ENCODE measurements at places on chromosomes 6 and 20. TPM values are rescaled to one million over a fixed set of nuclear protein-coding genes. Genes with fewer than 3 reads are reported as not detected.
A peak's percentile ranks its signal among the peaks of the same experiment; 100 is the strongest.

The NRSN1 gene
- total RNA-seq: not detected

GRCh38 chr20:23909390-23909789, 29.8 kb upstream of the CST5 start:
- DNase-seq: no peak

The LRRN4 gene
- 0.77 TPM for total RNA-seq

DNA sequence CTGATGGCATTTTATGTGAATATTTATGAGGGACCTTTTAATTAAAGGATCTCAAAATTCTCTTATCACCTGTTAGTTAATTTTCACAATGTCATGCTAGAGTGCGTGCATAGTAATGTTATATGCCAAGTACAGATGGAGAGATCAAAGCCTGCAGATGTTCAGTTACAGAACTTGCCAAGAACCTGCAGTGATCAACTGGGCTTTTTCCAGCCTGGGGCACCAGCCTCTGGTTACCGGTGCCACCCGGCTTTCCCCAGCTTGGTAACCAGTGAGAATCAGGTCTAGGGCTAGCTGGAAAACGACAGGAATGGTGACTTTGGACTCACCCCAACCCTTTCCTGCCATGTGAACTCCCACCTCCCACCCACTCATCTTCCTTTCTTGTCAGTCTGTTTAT, 91.8 kb downstream of the CAP2 start:
- DNase-seq: no peak

The SLPI gene
- total RNA-seq: 6.3 TPM

- no peak for DNase-seq
Measured at GRCh38 chr6:19547507-19547906, 289.7 kb upstream of the ID4 start.

The PDYN gene
- total RNA-seq: not detected

DNA sequence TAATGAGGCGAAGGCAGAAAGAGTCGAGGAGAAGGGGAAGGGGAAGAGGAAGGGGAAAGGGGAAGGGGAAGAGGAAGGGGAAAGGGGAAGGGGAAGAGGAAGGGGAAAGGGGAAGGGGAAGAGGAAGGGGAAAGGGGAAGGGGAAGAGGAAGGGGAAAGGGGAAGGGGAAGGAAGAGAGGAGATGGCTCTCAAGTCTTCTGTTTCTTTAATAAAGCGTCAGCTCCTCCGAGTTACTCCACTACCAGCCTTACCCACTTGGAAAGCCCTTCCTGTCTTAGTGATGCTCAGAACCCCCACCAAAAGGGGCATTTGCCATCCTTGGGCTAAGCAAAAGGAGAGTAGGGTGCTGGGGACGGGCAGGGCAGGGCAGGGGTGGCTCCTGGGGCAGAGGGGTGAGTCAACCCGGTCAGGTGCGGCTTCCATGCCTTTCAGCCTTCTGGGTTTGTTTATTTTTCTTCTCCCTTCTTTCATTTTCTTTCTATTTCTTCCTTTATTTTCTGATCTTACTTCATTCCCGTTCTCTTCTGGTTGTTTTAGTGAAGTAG, 476 bp upstream of the CLIC5 start:
- DNase-seq: no peak

DNA sequence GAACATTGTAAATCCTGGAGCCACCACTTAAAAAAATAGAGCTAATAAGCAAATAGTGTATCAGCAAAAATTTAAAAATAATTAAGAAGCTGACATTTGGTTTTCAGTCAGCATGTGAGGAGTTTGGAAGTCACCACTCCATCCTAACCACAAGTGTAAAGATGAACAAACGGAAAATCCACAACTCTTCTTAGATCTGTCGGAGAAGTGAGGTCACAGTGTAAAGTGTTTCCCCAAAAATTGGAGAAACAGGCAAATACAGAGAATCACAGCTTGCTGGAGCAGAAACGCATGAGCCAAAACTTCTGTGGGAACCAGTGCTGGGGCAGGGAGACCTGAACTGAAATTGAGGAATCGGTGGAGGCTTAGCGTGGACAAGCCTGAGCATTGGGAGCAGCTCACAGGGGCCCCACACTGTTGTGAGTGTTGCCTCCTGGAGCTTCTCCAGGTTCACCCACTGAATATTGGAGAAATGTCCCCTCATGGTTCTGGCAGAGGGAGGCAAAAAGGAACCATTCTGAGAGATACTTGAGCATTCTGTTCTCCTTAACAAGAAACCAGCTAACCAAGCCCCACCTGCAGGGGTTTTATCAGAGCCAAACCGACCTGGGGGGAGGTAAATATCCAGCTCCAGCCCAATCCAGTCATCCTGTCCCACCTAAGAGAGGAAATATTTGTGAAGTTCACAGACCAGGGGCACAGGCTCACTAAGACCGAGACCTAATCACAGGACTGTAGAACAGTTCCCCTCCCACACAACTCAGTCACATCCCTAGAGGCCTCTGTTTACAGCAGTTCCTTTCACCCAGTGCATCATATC, 192.0 kb downstream of the ERMARD start:
- no peak for DNase-seq

The CFAP206 gene
- total RNA-seq: 0.50 TPM

The LKAAEAR1 gene
- total RNA-seq: 0.50 TPM

The TGM3 gene
- total RNA-seq: not detected

GRCh38 chr6:147204843-147205311, 660 bp downstream of the STXBP5 start:
- no peak for DNase-seq

- DNase-seq: no peak
Measured at GRCh38 chr6:148323344-148323743, 19.3 kb upstream of the SASH1 start.

DNA sequence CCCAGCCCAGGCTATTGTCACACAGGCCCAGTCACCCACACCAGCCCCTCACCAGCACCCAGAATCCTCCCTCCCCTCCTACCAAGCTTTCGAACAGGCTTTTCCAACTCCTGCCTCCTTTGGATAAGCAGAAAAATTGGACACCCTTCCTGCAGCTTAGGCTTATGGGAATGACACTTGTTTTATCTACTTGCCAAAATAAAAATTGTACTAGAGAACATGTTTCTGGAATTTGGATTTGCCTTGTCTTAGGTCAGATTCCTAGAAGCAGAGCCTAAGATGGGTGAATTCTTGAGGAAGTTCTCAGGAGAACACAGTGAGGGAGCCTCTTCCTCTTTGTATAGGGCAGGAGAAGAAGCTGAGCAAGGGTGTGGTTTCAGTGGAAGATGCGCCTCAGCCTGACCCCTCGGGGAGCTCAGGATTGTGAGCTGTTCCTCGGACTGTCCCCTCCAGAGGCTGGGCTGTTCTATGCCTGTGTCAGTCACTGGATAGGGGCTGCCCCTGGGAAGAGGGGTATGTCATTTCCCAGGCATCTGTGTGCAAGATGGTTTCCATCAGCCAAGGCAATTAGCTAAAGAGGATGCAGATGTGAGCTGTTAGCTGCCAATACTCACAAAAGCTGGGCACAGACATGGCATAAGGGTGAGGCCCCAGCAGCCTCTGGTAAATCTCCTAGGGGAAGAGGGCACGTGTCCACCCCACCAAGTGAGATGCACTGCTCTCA, 33.9 kb downstream of the ITPR3 start:
- no peak for DNase-seq

DNA sequence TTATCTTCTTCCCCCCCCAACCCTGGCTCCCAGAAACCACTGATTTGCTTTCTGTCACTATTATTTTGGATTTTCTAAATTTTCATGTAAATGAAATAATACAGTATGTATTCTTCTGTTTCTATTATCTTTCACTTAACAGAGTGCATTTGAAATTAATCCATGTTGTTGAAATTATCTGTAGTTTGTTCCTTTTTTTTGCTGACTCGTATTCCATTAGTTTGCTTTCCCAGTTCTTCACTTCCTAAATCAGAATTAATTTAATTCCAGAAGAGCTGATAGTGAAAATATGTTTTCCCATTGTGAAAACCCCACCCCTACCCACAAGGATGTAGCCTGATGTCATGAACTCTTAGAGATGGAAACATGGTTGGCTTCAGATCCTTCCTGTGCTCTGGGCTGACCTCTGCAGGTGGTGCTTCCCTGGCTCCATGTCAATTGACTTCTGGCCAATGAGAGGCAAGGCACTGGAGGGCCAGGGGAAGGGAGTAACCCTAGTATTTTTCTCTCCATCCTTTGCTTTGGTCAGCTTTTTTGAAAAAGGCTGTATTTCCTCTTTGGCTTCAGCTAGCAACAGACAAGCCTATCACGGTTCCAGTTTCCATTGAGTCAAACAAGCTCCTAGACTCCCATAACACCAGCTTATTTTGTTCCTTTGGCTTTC, 244.4 kb upstream of the HSF2 start:
- peak; percentile 50 for DNase-seq

The REPS1 gene
- total RNA-seq: 35.3 TPM

The TBX18 gene
- total RNA-seq: 8.7 TPM
